ENCODE measurements at places on chromosomes 4 and X.

GRCh38 chr4:56799161-56799759, 22.2 kb downstream of the SPINK2 start:
- DNase-seq, result no peak

GRCh38 chr4:125243789-125244397, 70.9 kb upstream of the FAT4 start:
- no peak for DNase-seq

GRCh38 chr4:139501117-139501516, 47.2 kb downstream of the RAB33B start:
- DNase-seq, result no peak

DNA sequence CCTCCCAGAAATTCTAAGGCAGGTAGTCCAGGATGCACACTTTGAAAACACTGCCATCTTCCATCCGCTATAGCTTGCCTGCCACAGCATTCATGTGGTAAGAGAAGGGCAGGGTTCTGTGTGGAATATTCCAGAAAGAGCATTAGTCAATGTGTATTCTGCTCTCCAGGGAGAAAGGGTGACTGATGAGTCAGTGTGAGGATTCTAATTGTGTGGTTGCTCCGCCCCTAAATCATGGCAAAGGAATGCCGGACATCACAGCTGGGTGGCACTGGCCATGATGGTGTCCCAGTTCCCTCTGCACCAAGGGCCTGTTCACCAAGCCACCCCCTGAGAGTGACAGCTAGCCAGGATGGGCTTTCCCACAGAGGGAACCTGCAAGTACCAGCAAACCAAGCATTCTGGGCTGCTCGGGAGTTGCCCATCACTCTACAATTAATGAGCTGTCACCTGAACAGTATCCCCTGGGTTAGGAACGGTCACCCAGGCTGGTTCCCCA, 9.5 kb downstream of the IDS start:
- no peak for DNase-seq

- no peak for DNase-seq
Measured at GRCh38 chr4:89894649-89895550, at the start of gene MMRN1. Gene MMRN1 (plus strand): TSS chr4:89894854. CDS start chr4:89894972, 118 bp downstream.

DNA sequence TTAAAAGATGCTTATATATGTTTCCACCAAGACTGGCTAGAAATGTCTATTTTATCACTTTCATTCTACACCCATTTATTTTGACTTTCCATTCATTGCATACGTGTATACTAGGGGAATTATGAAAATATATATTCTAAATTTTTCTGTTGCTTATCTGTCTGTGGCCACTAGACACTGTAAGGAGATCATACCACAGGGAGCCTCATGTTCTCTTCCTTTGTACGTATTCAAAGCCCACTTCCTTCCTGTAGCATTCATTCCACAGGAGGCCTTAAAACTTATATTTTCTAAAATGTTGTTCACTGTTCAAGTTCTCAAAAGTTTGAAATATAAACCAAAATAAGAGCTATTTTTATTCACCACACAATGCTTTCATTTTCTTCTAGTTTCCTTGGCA, 1848.9 kb upstream of the TENM3 start:
- DNase-seq, result no peak

DNA sequence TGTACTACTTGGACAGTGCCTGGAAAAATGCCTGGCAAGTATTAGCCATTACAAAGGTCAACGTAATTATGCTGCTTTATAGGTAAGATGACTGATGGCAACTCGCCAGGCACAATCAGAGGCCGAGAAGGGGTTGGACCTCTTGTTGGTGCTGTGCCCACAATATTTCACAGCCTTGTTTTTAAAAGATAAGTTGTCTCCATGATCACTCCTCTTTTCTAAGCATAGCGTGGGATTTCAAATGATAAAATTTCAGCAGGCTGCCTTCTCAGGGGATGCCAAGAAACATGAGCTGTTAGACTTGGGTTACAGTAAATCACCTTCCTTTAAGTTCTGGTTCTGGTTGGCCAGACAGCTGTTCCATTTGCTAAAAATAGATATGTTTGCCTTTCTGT, 26.9 kb downstream of the HOPX start:
- DNase-seq, result no peak

DNA sequence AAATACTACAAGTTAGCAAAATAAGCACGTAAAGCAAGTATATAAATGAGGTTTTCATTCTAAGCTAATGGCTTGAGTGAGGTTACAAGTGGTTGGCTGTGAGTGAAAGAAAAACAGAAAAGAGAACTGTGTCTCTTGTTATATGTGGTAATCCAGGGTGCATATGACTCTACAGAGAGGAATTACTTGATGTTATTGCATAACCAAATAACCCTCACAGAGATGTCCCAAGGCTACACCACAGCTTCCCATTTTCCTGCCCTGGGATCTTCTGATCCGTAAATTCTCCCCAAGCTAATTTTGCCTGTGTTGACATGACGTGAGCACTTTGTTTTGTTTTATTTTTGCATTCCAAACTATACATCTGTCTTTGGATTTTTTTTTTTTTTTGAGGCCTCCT, 470.0 kb upstream of the INTU start:
- DNase-seq, result no peak

DNA sequence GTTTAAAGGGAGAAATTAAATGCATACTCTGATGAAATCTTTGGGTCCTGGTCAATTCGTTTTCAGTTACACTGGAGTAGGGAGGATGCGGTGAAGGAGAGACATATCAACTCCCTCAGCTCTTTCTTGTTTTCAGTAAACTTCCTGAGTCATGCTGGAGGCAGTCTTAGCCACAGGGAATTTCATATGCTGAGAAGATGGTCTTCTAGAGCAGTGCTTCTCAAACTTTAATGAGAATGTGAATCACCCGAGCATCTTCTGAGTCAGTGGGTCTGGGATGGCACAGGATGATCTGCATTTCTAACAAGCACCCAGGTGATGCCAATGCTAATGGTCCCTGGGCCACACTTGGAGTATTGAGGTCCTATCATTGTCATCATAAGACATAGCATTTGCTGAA, 214.5 kb downstream of the KIT start:
- DNase-seq, result no peak

DNA sequence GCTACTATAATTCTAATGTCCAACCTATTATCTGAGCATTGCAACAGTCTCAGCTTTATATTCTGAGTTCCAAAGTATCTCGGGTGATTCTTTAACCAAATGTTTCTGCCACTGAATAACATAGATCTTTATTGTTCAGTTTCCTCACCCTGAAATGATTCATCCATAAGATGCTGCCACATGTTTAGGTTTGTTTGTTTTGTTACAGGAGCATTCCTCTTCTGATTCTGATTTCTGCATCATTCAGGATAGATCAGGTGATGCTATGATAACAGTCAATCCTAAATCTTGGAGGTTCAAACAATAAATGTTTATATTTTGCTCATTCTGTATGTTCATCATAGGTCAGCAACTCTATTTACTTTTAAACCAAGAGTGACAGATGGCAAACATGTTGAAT, 927.6 kb downstream of the PCDH7 start:
- no peak for DNase-seq

Measured in cerebellar nuclear complex (tissue), 1 donor.